ENCODE measurements at places on chromosomes 3 and 15. TPM values are rescaled to one million over a fixed set of nuclear protein-coding genes. Genes with fewer than 3 reads are reported as not detected.

DNA sequence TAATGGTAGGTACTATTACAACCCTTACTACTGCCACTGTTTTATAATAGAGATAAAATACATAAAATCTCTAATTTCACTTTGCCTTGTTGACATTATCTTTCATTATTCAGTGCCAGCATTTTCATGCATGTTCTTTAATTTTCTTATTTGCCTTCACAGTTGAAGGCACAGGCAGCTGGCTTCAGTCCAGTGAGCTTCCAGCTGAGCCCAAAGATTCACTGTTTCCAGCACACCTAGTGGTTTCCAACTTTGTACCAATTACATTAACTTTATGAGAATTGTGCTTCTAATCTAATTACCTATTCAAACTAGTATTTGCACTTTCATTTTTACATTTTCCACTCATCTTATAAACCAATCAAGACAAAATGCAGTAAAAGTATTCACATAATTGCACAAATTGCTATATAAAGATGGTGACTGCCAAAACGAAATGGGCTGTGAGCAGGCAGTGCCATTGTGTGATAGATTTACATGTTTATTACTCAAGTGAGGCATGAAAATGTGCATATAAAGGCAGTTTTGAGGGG lies 228.3 kb downstream of the MFSD1 start:
- DNase-seq = no peak
- no peaks in the 10 kb centered on the region for H3K4me1 ChIP-seq
- no peaks in the 10 kb centered on the region for H3K36me3 ChIP-seq
- no peak overlapping the region for H3K27ac ChIP-seq
- no peak overlapping the region for H3K4me3 ChIP-seq
- no peaks in the 10 kb centered on the region for H3K27me3 ChIP-seq

- peaks cover 2% of the 10 kb centered on the region for H3K36me3 ChIP-seq
- H3K27me3 ChIP-seq = no peaks in the 10 kb centered on the region
- H3K4me3 ChIP-seq = no peak overlapping the region
- H3K4me1 ChIP-seq = no peaks in the 10 kb centered on the region
Measured at GRCh38 chr3:152043620-152044019, 170.2 kb downstream of the SUCNR1 start.

GRCh38 chr3:78580681-78581080 lies 1187.1 kb downstream of the ROBO1 start:
- H3K4me3 ChIP-seq = no peak overlapping the region
- no peak for DNase-seq
- no peaks in the 10 kb centered on the region for H3K4me1 ChIP-seq

DNA sequence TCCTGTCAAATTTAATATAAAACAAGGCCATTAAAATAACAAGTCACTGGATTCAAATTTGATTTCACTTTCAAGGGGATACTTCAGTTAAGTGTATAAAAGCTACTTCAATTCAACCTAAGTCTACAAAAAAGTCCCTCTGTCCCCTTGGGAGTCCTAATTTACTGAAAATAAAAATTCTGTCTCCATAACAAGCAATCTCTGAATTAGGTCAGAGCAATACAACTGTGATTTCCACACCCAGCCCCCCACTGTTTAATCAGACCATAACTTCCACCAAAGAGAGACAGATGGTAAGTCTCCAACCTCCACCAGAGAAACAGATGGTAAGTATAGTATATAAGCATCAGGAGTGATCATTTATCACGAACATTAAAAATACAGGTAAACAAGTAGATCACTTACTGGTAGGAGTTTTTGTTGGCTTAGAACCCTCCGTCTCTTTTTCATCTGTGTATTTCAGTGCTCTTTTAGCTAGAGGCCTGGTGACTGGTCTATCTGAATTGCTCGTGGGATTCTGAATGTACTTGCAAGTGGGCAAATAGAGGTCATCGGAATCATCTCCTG lies 12.1 kb downstream of the SGO1 start:
- no peak for DNase-seq
- H3K27ac ChIP-seq = no peak overlapping the region
- no peak overlapping the region for H3K4me3 ChIP-seq
- H3K27me3 ChIP-seq = no peaks in the 10 kb centered on the region
- no peaks in the 10 kb centered on the region for H3K4me1 ChIP-seq
- H3K36me3 ChIP-seq = peaks cover 33% of the 10 kb centered on the region

DNA sequence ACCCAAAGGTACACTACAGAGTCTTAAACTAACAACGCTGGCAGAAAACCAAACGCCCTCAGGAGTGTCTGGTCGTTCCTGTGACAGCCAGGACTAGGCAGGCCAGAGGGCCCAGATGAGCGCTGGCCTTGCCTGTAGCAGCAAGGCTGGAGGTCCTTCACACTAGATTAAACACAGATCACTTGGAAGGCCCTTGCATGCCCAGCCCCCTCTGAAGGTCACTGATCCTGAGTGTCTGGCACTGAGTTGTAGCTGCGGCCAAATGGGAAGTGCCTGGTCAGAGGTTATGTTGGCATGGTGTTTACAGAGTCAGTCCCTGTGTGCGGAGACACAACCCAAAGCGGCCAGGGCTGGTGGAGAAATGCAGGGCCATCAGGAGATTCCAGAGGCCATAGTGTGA lies 58.9 kb downstream of the ZNF621 start:
- H3K36me3 ChIP-seq = no peaks in the 10 kb centered on the region
- H3K4me3 ChIP-seq = no peak overlapping the region
- no peak overlapping the region for H3K27ac ChIP-seq
- no peaks in the 10 kb centered on the region for H3K4me1 ChIP-seq
- H3K27me3 ChIP-seq = peaks cover 18% of the 10 kb centered on the region

Gene LRTM1
- total RNA-seq = not detected

Gene RPL39L
- total RNA-seq = 35.9 TPM

Gene GOLGA6L9
- total RNA-seq = 5.1 TPM

Data from activated T-cell treated with anti-CD3 and anti-CD28 coated beads, Interleukin-2, amount 50 U/mL, for 72 hours (primary cell).